ENCODE measurements at places on chromosomes 2 and 18.

GRCh38 chr2:68141875-68142274 is 15.8 kb upstream of the PNO1 start:
- no peak for DNase-seq

DNA sequence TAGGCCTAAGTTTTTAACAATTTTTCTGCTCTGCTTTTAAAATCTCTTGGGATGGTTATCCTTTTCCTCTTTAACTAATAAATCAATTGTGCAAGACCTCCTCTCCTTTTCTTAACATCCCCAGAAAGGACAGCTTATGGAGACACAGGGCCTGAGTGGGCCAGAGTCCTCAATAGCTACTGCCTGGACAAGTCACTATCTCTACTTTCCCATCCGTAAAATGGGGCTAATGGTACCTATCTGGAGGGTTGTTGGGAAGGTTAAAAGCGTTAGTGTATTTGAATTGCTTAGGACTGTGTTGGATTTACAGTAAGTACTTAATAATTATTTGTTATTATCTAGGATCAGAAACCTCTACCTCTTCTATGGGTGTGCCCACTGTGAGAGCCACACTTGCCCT is 60.1 kb downstream of the TGIF1 start:
- no peak for DNase-seq

DNA sequence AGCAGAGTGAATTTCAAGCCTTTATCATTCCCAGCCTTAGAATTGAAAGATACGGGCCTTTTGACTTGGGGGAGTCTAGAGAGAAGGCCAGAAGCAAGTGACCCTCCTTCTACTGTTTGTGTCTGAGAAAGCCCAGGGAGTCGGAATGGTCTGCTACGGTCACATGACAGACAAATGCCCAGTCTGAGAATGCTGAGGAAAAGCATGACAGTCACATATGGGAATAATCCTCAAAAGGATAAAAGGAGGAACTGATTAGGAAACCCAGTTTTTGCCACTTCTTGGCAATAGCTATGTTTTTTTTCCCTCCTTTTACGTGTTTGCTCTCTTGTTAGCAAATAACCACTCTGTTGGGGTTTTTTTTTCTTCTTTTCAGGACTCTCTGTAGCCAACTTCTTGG is 38.1 kb upstream of the HNRNPA3 start:
- DNase-seq, result no peak

DNA sequence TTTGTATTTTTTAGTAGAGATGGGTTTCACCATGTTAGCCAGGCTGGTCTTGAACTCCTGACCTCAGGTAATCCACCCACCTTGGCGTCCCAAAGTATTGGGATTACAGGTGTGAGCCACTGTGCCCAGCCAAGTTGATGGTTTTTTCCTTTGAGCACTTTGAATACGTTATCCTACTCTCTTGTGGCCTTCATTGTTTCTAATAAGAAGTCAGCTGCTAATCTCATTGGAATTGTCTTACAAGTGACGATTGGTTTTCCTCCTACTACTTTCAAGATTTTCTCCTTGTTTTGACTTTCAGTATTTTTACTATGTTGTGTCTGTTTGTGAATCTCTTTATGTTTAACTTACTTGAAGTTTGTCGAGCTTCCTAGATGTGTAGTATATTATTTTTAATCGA is 88.5 kb downstream of the TMEM200C start:
- DNase-seq, result no peak

GRCh38 chr18:52287151-52287550 is 52.8 kb upstream of the DCC start:
- no peak for DNase-seq

GRCh38 chr2:101815739-101816391 is 118.4 kb downstream of the MAP4K4 start:
- DNase-seq, result no peak

DNA sequence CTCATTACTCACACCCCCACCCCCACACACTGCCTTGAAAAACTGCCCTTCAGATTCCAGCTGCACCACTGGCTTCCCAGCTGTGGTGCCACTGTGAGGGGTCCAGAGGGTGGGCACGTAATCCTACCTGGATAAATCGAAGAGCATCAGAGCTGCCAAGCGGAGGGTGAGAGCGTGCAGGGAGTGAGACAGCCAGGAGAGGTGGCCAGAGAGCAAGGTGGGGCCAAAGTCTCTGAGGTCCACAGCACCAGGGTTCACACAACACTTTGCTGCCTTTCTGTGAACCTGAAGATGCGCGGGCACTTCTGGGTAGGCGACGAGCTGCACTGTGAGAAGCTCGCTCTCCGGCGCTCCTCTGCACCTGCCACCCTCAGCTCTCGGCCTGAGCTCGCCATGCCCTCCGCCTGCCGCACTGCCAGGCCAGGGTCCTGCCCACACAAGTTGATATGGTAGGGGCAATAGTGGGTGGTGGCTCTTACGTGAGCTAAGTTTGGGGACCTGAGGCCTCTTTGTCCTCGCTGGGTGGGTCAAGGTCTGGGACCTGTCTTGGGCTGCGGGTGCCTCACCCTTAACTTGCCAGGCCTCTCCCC is 83.9 kb downstream of the MARCO start:
- DNase-seq, result no peak

DNA sequence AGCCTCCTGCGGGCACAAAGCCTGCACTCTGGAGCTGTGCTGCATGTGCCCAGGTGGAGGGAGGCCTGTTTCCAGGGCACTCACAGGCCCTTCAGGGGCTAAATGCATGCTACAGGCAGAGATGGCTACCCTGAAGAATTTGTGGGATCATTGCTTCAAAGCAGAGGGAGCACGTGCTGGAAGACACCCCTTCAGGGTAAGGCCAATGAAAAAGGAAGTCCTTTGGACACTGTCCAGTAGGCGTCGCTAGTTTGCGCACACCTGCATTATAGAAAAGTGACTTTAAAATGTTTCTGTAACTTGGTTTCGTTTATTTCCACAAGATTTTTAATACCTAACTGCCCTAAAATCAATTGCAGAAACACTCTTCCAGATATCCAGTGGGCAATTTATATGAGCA is 325.3 kb downstream of the ZNF516 start:
- DNase-seq, result no peak

DNA sequence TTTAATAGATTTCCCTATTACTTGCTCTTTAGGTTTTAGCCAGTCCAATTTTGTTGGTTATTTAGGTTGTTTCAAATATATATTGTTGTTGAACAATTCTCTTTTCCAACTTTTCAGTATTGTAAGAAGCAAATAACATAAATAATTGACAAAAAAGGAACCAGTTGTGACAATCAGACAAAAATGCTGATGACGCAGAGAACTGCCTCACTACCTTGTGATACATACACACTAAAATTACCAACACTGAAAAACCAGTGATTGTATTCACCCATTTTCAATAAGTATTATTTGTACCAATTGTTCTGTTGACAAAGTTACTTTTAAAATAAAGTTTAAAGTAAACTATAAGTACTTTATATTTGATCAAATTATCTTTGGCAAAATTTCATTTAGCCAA is 43.1 kb upstream of the NABP1 start:
- DNase-seq, result no peak

DNA sequence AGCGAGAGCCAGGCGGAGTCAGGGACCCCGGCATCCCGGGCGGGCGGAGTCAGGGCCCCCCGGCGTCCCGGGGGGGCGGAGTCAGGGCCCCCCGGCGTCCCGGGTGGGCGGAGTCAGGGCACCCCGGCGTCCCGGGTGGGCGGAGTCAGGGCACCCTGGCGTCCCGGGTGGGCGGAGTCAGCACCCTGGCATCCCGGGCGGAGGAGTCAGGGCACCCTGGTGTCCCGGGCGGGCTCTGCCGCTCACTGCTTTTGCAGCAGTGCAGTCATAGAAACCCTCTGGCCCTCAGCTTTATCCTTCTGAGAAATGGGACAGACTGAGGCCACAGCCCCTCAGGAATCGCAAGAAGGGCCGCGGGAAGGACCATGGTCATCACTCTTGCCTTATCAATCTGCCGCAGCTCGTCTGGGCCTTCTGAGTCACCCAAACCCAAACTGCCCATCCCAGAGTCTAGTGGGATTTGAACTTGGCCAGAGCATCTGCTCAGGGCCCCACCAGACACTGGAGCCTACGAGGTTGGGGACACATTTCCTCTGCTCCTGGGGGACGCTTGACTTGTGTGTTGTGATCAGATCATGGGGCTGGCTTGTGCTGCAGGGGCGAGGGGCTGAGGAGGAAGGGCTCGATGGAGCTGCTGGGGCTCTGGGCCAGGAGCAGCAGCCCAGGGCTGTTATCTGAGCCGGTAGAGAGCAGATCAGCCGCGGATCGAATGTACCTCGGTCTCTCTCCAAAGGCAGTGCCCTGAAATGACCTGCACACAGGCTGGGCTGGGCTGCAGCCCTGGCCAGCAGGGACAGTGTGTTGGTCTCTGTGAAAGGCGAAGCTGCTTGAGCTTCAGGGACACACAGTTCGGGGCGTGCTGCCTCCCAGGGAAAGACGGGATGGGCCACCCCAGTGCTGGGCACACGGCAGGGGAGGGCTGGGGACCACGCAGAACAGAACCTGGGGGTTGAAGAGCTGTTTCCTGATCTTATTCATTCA is 290.1 kb upstream of the HDAC4 start:
- no peak for DNase-seq

DNA sequence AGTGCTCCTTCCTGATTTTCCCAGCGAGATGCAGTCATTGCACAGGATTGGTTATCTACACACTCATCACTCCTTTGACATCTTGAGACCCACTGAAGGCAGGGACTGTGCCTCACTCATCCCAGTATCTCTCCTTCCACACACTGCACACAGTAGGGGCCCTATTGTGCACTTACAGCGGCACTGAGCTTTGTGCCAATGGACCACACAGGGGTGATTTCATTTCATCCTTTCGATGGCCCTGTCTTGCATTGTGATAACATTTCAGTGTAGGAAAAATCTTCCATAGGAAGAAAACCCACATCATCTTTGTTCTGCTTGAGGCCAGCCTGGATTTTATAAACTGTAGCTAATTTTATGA is 11.0 kb upstream of the LRRFIP1 start:
- no peak for DNase-seq

DNA sequence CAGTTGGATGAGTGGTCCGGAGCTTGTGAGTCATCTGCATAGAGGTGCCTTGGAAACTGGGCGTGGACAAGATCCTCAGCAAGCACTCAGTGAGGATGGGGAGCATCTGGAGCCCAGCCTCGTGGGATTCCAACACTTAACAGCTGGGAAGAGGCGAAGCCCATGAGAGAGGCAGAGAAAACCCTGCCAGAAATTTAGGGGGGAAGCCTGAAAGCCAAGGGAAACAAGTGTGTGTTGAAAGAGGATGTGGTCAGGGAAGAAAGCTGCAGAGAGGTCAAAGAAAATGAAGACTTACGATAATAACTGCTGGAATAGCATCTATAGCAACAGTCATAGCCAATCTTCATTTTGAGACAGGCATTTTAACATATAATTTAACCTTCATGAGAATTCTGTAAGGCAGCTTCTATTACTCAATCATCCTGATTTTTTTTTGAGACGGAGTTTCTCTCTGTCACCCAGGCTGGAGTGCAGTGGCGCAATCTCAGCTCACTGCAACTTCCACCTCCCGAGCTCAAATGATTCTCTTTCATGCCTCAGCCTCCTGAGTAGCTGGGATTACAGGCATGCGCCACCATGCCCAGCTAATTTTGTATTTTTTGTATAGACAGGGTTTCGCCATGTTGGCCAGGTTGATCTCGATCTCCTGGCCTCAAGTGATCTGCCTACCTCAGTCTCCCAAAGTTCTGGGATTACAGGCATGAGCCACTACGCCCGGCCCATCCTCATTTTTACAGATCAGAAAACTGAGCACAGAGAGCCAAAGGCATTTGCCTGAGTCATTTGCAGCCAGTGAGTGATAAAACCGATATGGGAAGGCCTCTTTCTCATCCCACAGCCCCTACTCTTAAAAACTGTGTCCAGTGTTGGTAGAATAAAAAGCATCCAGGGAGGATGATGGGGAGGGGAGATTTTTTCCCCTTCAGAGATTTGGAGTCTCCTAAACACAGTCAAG is 214.4 kb upstream of the EPAS1 start:
- no peak for DNase-seq
